ENCODE measurements at places on chromosomes 6 and 20. TPM values are rescaled to one million over a fixed set of nuclear protein-coding genes. Genes with fewer than 3 reads are reported as not detected.

The PLCB1 gene
- 13.7 TPM for total RNA-seq

The TMEM244 gene
- total RNA-seq, result not detected

The PAX1 gene
- not detected for total RNA-seq

The SAPCD1 gene
- 25.1 TPM for total RNA-seq

The NRN1 gene
- total RNA-seq, result 1.5 TPM

- DNase-seq, result no peak
- no peak overlapping the region for H3K4me3 ChIP-seq
- H3K36me3 ChIP-seq, result no peaks in the 10 kb centered on the region
- H3K27me3 ChIP-seq, result peaks cover 26% of the 10 kb centered on the region
- no peaks in the 10 kb centered on the region for H3K4me1 ChIP-seq
Measured at GRCh38 chr6:144104488-144104887, 9.1 kb upstream of the SF3B5 start.

DNA sequence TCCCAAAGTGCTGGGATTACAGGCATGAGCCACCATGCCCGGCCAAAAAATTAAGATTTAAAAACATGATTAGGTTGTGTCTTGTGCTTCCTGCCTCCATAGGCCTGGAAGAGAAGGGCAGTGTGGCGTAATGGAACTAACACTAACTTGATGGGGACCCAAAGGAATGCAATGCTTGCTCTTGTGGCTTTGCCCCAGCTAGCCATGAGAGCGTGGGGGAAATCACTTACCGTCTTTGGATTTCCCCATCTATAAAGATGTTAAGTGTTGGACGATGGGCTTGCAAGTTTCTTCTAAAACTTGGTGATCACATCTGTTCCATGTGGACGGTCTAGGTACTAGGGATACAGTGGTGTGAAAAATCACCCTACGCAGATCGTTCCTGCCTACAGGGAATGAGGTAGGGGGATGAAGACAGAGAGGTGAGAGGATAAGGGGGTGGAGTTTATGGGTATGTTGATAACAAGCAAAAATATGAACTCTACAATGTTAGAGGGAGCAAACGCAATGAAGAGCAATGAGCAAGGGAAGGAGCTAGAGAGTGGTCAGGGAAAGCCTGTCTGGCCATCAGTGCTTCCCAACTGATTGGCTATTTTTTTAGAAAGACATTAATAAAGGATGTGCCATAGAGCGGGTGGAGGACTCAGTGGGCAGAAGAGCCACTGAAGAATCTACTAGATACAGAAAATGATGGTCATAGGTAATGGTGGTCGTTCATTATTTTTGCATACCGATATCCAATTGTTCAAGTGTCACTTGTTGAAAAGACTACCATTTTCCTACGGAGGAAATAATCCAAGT lies 165.2 kb downstream of the BCAS1 start:
- H3K4me1 ChIP-seq, result peaks cover 11% of the 10 kb centered on the region
- no peak overlapping the region for H3K27ac ChIP-seq
- DNase-seq, result no peak
- H3K4me3 ChIP-seq, result no peak overlapping the region
- no peaks in the 10 kb centered on the region for H3K36me3 ChIP-seq
- H3K27me3 ChIP-seq, result no peaks in the 10 kb centered on the region

GRCh38 chr20:31719644-31720485 lies 2.8 kb downstream of the BCL2L1 start:
- peaks cover 36% of the 10 kb centered on the region for H3K36me3 ChIP-seq
- no peaks in the 10 kb centered on the region for H3K27me3 ChIP-seq
- DNase-seq, result no peak

GRCh38 chr20:42972591-42972990 lies 217.1 kb downstream of the PTPRT start:
- DNase-seq, result no peak
- no peak overlapping the region for H3K27ac ChIP-seq
- no peaks in the 10 kb centered on the region for H3K4me1 ChIP-seq
- no peaks in the 10 kb centered on the region for H3K36me3 ChIP-seq

DNA sequence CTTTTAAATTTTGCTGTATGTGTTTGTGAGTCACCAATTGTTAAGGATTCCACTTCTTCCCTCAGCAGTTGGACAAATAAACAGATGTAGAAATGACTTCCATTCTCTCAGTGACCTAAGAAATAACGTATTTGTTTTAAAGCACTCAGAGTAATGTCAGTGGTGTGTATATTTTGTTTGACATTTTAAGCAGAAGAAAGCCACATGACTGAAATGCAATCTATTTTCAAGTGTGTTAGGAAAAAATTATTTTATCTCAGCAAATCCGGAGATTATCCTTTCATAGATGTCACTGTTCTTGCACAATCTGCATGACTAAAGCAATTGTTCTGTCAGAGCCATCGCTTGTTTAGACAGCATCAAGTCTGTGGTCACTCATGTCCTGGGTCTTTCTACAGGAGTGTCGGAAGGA lies 77.1 kb downstream of the JAG1 start:
- no peak overlapping the region for H3K27ac ChIP-seq
- peaks cover 7% of the 10 kb centered on the region for H3K4me1 ChIP-seq
- H3K36me3 ChIP-seq, result peaks cover 2% of the 10 kb centered on the region
- no peaks in the 10 kb centered on the region for H3K27me3 ChIP-seq
- DNase-seq, result no peak

GRCh38 chr6:43870660-43871061 lies 100.7 kb downstream of the VEGFA start:
- H3K27ac ChIP-seq, result no peak overlapping the region
- no peaks in the 10 kb centered on the region for H3K36me3 ChIP-seq
- no peaks in the 10 kb centered on the region for H3K27me3 ChIP-seq
- H3K4me1 ChIP-seq, result peaks cover 12% of the 10 kb centered on the region
